ENCODE measurements at places on chromosomes 12 and 14. TPM values are rescaled to one million over a fixed set of nuclear protein-coding genes. Genes with fewer than 3 reads are reported as not detected.

The GPR162 gene
- total RNA-seq: 5.4 TPM

The NGDN gene
- 58.1 TPM for total RNA-seq

DNA sequence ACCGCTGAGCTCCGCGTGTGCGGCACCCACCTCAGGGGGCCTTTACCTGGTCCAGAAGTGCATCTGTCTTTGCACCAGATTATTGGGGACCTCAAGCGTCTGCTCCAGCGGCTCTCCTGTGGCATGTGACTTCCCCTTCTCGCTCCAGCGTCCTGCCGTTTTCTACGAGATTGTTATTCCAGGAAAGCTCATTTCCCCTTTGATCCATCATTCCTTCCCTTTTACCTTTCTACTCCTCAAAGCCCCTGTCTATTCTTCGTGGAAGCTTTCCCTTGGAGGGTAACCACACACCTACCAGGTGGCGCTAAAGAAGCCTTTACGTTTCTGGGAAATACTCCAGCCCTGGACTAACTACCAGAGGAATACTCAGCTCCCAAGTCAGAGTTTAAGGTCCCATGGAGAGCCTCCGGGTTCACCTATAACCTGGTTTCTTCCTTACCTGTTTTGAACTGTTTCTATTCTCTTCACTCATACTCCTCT, 1.5 kb downstream of the FKBP4 start:
- DNase-seq: peak; percentile 68

The TAS2R8 gene
- not detected for total RNA-seq

DNA sequence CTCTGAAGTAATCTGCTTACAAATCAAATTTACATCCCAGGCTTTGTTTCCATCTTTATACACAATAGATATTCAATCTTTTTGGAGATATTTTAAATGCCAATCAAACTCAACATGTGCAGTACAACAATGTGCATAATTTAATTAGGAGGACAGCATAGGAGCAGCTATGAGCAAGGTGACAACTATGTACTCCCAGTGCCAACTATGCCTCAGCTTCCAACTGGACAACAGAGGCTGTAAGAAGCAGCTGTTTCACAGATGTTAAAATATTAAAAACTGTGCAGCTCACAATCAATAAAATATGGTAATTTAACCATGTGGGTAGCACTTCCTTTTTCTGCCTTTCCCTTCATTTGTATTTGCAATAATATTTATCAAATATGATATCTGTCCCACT, 99.9 kb downstream of the ST8SIA1 start:
- DNase-seq: no peak

DNA sequence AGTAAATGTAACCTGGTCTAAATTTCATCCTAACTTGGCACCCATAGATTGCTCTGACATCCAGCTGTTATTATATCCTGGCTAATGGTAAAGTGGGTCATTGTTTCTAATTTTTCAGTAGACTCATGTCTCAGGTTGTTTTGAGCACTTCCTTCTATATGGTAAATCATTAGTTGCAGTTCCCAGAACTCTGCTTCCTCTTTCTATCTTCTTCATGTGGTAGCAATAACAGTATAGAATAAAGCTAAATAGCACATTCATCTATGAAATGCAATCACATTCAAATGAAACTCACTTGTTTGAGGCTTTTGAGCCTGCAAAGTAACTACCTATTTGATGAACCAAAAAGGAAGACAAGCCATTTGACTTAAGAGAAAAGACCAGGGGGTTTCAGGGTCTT, 65.1 kb upstream of the GZMB start:
- no peak for DNase-seq

DNA sequence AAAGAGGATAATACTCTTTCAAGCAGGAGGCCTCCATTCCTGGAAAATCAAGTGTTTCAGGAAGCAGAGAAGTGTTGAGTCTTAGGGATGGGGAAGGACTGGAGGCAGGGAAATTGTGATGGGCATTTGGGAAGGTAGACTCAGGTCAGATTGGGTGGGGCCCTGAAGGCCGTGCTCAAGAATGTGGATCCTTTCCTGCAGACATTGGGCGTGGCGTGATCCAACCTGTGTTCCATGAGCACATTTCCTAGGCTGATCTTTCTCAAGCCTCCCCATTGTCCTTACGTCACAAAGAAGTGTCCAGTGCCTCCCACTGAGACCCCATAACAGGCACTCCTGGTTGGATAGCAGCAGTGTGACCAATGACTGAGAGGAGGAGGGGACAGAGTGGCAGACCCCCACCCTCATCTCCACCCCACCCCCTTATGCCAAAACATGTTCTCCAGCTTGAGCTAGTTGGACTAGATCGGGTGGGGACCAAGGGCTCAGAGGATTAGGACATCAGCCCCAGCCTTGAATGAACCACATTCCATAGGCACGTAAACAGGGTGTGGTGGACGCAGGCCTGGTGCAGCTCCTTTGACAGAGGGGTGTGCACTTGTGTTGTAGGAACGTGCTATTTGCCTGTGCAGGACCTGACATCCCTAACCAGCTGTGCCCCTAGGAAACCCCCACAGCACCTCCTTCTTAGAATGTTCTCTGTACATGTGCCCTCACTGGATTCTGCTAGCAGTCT, 76.8 kb downstream of the TTC9 start:
- no peak for DNase-seq

The LRRC10 gene
- not detected for total RNA-seq

- DNase-seq: peak; percentile 77
Measured at GRCh38 chr14:77014004-77014604, 14.4 kb downstream of the IRF2BPL start.

DNA sequence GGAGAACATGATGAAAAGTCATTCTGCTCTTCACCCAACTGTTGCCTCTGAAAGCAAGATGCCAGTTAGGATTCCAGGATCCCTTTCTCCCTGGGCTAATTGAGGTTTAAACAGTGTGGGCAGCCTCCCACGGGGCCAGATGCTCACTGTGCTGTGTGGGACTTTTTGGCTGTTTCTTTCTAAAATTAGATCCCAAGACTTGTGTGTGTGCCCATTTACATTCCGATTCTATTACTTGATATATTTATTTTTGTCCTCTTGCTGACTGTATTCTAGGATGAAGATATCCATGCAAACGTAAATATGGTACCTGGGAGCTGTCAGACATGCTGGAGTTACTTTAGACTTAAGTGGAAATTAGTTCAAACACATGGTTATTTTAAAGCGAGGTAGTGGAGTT, 6.2 kb downstream of the IFT43 start:
- DNase-seq: no peak

The PMEL gene
- total RNA-seq: 28.4 TPM

The GPR65 gene
- total RNA-seq: not detected

- DNase-seq: no peak
Measured at GRCh38 chr12:108855284-108856169, 1.9 kb downstream of the SSH1 start.

The ZC3H10 gene
- 8.2 TPM for total RNA-seq

DNA sequence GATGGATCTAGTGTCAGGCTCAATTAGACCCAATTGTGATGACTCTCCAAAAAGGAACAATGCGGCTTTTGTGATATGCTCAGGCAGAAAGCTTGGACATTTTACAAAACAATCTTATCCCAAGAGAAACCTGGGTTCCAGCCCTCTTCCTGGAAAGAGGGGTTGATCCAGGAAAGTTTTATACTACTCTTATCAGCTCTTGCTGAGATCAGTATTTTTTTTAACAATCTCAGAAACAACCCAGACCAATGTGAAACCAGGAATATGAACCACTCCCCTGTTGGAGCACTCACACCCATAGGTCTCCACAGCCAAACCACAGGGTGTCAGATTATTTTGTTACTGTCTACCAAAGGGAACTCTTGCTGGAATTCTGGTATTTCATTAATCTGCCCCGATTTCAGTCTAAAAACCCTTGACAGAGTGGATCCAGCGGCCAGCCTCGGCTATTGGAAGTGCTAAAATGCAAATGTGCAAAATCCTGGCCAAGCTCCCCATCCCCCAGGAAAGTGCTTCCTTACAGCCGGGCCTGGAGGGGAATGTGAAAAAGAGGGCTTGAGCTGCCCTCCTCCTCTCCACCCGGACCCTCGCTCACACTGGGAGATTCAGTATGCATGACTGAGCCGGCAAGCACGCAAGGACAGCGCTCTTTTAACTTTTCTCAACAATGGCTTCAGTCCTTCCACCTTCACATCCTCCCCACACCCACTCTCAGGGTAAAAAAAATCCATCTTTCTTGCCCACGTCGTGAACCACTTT, 4.0 kb downstream of the FBXL14 start:
- DNase-seq: peak; percentile 89

- DNase-seq: no peak
Measured at GRCh38 chr12:130847112-130847511, 8.1 kb upstream of the STX2 start.

DNA sequence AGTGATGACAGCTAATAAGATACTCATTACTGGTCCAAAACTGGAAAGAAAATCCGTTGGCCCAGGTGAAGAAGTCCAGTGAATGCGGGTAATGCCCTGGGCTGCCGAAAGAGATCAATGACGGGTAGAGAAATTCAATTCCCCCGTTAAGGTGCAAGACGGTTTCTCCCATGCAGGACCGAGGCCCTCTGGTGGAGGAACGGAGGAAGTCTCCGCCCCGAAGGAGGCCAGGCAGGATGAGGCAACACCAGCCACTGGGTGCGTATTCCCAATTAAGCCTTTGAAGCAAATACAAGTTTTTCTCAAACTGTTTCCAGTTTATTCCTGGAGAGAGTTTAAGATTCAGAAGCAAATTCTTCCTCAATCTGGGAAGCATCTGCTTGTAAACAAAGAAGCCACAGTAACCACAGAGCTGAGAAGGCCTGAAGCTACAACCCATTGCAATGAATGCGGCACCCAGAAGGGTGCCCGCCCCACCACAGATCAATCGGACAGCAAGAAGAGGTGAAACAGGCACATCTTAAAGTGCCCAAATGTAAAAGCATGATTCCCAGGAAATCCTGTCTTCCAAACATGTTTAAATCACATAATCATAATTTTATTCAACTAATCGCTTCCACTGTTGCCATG, 118.5 kb downstream of the TTC7B start:
- DNase-seq: peak; percentile 75

DNA sequence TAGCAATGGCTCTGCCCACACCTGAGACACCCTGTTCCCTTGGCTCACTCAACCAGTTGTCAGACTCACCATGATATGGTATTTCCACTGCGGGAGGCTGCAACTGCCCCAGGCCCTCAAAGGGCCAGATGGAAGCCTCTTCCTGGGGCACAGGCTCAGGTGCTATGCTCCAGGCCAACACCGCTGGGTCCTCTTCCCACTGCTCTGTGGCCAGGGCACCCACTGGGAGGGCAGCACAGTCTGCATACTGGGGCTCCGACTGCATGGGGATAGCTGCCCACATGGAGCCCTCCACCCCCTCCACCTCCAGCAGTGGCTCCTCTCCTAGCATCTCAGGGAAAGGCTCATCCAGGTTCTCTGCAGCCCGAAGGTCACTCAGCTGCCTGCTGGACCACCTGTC, 3.7 kb downstream of the ANGEL1 start:
- DNase-seq: no peak

The KCNA1 gene
- not detected for total RNA-seq

GRCh38 chr14:92241966-92242595, 80.9 kb upstream of the SLC24A4 start:
- no peak for DNase-seq

DNA sequence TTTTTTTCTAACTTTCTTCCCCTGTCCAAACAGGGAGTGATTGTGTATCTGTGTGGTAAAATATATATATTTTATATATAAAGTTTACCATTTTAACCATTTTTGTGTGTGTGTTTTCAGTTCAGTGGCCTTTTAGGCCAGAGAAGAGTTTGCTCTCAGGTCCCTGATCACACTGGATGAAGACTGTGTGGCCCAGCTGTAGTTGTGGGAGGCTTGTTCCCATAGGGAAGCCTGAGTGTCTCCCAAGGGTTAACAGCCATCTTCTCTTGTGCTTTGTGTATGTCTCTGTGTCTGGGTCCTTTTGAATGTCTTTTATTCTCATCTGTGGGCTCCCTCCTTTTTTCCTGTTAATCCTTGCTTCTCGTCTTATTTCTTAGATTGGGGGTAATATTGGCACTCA, 23.4 kb downstream of the CGRRF1 start:
- DNase-seq: no peak

DNA sequence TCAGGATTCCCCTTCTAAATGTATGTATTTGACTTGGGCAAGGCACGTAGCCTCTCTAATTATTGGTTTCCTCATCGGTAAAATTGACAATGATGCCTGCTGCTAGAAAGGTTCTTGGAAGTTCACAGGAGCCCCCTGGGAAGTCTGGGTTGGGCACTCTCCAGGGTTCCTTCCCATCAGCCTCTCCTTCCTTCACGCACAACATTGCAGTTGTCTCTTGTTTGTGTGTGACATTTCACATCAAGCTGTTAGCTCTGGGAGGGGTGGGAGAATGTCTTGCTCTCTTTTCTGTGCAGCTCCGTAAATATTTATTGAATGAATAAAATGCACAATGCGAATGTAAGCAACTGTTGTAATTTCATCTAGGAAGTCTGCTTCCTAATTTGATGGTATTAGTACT, 153.2 kb upstream of the PRICKLE1 start:
- no peak for DNase-seq

- peak; percentile 42 for DNase-seq
Measured at GRCh38 chr14:90756755-90757345, 59.4 kb downstream of the TTC7B start.

The GPN3 gene
- total RNA-seq: 37.5 TPM

DNA sequence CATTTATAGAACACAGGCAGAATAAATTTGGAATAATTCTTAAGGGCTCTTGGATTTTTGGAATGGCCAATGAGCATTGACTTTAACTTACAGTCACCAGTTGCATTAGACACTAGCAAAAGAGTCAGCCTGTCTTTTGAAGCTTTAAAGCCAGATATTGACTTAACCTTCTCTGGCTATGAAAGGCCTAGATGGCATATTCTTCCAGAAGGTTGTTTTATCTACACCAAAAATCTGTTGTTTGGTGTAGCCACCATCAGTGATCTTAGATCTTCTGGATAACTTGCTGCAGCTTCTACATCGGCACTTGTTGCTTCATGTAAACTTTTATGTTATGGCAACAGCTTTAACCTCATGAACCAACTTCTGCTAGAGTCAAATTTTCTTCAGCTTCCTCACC, 10.4 kb downstream of the PCNX1 start:
- DNase-seq: no peak

GRCh38 chr14:41606282-41606531, 469 bp upstream of the LRFN5 start:
- no peak for DNase-seq

DNA sequence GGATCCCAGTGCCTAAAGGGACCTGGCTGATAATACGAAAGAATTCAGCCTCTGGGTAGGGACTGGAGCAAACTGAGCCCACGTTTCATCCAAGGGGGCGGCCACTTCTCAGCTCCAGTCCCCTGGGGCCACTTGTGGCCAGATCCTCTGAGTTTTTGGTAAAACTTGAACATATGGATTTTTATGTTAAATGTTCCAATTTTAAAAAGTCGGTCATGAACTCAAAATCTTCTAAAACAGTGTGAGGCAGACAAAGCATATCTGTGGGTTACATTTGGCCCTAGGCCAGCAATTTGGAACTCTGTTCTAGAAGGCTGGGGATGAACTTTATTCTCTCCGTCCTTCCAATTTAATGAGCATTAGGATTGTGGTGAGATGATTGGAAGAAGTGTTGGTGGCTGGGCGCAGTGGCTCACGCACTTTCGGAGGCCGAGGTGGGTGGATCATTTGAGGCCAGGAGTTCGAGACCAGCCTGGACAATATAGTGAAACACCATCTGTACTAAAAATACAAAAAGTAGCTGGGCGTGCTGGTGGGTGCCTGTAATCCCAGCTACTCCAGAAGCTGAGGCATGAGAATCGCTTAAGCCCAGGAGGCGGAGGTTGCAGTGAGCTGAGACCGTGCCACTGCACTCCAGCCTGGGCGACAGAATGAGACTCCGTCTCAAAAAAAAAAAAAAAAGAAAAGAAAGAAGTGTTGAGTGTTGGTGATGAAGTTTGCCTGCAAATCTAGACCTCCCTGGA, 3.0 kb upstream of the PPP1CC start:
- DNase-seq: no peak

The ANG gene
- 19.4 TPM for total RNA-seq

- DNase-seq: no peak
Measured at GRCh38 chr12:53971686-53972085, 1.2 kb upstream of the HOXC11 start.
